Stimulated activated effector memory CD8-positive, alpha-beta T cell treated with anti-CD3 and anti-CD28 coated beads, Interleukin-12 subunit alpha, Interleukin-12 subunit beta, amount 100 ng/mL, for 72 hours (primary cell): ENCODE measurements at places on chromosomes 5 and 9.

DNA sequence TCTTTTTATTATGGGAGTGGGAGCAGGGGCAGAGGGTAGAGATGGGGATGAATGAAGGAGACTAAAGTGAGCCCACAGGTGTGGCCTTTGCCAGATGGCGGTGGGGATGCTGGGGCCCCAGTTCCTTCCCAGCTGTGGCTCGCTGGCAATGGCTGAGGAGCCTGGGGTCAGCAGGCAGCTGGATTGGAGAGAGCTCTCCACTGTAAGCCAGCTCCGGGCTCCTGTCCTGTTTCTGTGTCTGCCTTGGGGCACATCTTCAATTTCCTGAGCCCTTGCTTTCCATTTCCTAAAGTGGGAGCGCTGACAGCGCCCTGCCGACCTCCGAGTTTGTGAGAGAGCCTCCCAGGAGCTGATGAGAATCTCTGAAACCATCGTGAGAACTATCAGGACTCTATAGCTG is 75.6 kb upstream of the SPRY4 start:
- DNase-seq, result no peak

DNA sequence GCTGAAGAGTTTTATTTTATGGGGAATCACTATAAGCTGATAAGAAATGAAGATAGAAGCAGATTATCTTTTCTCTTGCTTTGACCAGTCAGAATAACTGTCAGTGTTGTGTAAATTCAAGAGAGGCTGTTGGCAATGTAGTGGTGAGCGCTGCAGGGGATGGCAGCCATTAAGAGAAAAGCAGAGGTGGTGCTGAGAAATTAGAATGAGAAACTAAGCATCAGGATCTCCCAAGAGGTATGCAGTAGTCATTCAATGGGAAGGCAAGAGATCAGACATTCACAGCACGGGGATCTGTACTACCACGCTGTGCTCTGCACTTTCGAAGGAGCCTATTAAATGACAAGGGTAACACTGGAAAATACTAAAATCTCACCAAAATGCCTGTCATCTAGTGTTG is 768.5 kb upstream of the ACO1 start:
- DNase-seq, result no peak

GRCh38 chr5:15489571-15490235 is 10.3 kb upstream of the FBXL7 start:
- DNase-seq, result no peak

- DNase-seq, result no peak
These were observed 413.5 kb upstream of the SMC2 start for GRCh38 chr9:103680581-103680980.

- DNase-seq, result no peak
These were observed 31.8 kb downstream of the RUSC2 start for GRCh38 chr9:35521708-35522107.

GRCh38 chr5:138807182-138807581 is 54.0 kb downstream of the CTNNA1 start:
- DNase-seq, result no peak

DNA sequence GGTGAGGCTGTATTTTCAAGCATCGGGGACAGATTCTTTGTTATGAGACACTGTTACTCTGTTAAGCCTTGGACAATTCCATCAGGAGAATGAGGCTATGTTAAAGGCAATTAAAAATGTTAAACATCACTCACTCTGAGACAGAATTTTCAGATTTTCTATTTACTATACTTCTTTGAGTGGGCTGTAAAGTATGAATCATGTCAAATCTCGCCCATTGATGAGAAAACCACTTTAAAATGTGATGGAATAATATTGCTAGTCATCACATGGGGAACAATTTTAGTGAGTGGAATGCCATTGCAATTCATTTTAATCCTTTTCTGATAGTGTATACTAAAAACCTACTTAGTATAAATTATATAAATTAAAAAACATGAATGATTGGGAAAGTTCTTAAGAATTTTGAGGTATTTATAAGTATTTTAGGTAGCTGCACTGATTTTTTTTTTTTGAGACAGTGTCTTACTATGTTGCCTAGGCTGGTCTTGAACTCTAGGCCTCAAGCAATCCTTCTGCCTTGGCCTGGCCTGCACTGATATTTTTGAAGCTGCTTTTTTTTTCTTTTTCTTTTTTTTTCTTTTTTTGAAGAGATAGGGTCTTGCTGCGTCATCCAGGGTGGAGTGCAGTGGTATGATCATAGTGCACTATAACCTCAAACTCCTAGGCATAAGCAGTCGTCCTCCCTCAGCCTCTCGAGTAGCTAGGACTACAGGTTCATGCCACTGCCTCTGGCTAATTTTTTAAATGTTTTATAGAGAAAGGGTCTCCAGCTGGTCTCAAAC is 73.2 kb downstream of the KIAA1958 start:
- no peak for DNase-seq

DNA sequence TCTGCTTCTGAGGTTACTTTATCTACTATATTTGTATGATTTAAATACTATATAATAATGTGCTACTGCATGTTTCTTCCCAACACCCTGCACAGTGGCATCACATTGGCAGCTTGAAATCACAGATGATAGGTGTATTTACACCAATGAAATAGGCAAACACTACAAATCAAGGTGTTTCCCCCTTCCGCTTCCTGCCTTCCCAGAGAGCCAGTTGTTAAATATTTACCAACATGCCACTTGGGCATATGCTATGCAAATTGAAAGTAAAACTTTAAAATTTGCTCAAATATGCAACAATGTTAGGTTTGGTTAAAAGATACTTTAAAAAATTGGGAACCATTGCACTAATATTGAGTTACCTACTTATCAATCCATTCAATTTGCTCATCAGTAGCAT is 58.2 kb upstream of the SMARCA2 start:
- no peak for DNase-seq

GRCh38 chr5:31640573-31640972 is 1.6 kb downstream of the PDZD2 start:
- DNase-seq, result no peak
